Tibial artery (tissue), 4 donors: ENCODE measurements at places on chromosomes 5 and 9.
A peak's percentile ranks its signal among the peaks of the same experiment; 100 is the strongest.

- H3K4me1 ChIP-seq = peaks cover 13% of the 10 kb centered on the region
- H3K36me3 ChIP-seq = no peaks in the 10 kb centered on the region
- no peak for DNase-seq
- H3K27me3 ChIP-seq = no peaks in the 10 kb centered on the region
- no peak overlapping the region for H3K4me3 ChIP-seq
Observed at GRCh38 chr5:153952893-153953292, 85.8 kb downstream of the FAM114A2 start.

- no peaks in the 10 kb centered on the region for H3K36me3 ChIP-seq
- no peaks in the 10 kb centered on the region for H3K27me3 ChIP-seq
- no peak for DNase-seq
- no peak overlapping the region for H3K27ac ChIP-seq
- H3K4me1 ChIP-seq = no peaks in the 10 kb centered on the region
Observed at GRCh38 chr5:145225529-145225928, 609.6 kb downstream of the PRELID2 start.

- H3K4me1 ChIP-seq = no peaks in the 10 kb centered on the region
- H3K27ac ChIP-seq = no peak overlapping the region
- H3K27me3 ChIP-seq = no peaks in the 10 kb centered on the region
Observed at GRCh38 chr5:19334278-19334677, 653.7 kb downstream of the CDH18 start.

DNA sequence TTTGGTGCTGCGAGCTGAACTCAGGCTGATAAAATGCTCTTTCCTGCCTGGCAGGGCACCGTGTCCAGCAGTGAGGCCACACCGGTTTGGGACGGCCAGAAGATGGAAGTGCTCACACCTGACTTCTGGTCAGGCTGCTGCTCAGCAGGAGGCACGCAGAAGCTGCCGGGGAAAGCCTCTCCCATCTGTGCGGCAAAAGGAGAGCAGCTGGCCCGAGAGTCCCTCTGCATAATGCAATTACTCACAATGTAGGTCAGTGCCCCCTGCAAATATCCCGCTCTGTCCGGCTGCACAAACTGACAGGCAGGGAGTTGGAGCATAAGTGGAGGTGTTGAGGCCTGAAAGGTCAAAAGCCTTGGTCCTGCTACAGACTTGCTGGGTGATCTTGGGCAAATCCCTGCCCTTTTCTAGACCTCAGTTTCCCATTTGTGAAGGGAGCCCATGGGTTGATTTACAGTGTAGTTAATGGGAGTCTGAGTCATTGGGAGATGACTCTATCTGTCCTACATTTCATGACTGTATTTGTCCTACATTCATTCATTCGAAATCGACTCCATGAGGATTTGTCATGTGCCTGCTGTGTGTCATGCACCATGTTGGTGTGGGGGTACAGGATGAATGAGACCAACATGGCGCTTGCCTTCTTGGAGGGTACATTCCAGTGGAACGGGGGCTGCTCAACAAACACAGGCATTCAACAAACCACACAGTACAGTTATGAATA lies 61.8 kb upstream of the TBC1D2 start:
- no peak overlapping the region for H3K4me3 ChIP-seq
- peaks cover 6% of the 10 kb centered on the region for H3K27me3 ChIP-seq
- H3K27ac ChIP-seq = no peak overlapping the region
- no peak for DNase-seq
- no peaks in the 10 kb centered on the region for H3K4me1 ChIP-seq

- H3K36me3 ChIP-seq = no peaks in the 10 kb centered on the region
- no peaks in the 10 kb centered on the region for H3K27me3 ChIP-seq
- no peaks in the 10 kb centered on the region for H3K4me1 ChIP-seq
- no peak overlapping the region for H3K4me3 ChIP-seq
- no peak for DNase-seq
- no peak overlapping the region for H3K27ac ChIP-seq
Observed at GRCh38 chr5:24365406-24365805, 279.4 kb downstream of the CDH10 start.

DNA sequence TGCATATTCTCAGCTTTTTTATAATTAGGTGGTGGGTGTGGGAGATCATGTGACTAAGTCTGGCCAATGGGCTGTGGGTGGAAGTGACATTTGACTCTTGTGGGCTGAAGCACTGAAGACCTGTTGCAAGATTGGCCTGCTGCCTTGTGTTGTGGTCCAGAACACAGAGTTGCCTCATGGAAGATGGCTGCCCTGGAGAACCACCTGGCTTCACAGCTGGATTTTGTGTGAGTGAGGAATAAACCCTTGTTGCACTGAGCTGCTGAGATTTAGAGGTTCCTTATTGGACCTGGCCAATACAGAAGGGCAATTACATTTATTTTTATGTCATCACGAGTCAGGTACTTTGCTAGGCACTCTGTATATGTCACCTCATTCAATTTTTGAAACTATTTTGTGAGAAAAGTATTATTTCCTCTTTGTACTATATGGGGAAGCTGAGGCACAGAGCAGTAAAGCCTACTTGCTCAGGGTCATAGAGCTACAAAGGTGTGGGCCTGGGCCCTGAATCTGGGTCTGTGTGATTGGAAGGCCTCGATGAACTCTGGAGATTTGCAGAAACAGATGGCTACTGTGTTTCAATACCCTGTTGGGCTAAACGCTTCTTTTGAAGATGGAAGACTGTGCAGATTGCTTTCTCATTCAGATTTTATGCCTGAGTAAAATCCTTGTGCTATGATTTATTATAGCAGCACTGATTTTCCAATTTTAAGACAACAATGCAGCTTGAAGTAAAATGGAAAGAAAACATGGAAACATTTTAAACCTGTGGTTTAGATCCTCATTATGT lies 71.2 kb upstream of the TBC1D2 start:
- no peak for DNase-seq
- no peak overlapping the region for H3K4me3 ChIP-seq
- H3K27me3 ChIP-seq = peaks cover 2% of the 10 kb centered on the region
- H3K36me3 ChIP-seq = no peaks in the 10 kb centered on the region
- H3K27ac ChIP-seq = no peak overlapping the region

- no peaks in the 10 kb centered on the region for H3K4me1 ChIP-seq
- no peak overlapping the region for H3K27ac ChIP-seq
Observed at GRCh38 chr5:57429513-57430120, 53.0 kb downstream of the ACTBL2 start.

DNA sequence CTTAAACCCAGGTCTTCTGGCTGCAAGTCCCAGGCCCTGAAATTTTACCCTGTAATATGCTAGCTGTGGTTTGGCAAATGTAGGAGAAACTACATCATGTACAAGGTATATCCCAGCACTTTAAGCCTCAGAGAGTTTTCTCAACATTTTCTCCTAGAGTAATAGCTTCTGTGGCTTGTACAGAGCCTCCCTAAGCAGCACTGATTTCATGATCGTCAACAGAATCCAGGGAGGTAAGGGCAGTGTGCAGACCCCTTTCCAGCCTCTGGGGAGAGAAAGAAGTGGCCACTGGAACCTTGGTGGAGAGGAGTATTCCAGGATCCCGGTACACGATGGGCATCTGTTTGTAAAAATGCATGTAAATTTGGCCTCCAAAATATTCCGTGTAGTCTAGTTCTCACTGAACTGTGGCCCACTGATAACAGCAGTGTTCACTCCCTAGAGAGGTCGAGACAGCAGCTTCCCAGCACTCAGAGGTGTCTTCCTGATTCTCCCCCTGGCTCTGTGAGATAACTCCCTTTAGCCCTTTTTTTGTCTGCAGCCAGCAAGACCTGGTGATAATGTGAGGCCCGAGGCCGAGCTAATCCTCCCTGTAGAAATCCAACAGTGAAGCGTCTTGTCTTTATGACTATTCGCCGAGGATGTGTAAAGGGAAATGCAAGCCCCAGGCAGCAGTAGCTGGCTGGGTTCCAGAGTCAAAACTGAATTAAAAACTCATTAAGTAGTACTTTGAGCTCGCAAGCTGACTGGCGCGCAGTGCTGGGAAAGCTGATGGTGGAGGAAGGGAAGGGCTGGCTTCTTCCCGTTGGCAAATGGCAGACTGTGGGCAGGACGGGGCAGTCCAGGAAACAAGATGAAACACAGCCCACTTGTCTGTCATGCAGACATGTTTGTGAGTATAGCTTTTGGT lies 59.0 kb downstream of the MAP1B start:
- peak overlapping the region; percentile 22 for H3K27ac ChIP-seq
- no peaks in the 10 kb centered on the region for H3K27me3 ChIP-seq
- H3K4me1 ChIP-seq = no peaks in the 10 kb centered on the region
- no peak overlapping the region for H3K4me3 ChIP-seq
- peak; percentile 48 for DNase-seq

GRCh38 chr5:118789366-118789765 lies 199.0 kb downstream of the DTWD2 start:
- no peak overlapping the region for H3K27ac ChIP-seq
- H3K4me3 ChIP-seq = no peak overlapping the region
- no peak for DNase-seq
- no peaks in the 10 kb centered on the region for H3K27me3 ChIP-seq
- peaks cover 9% of the 10 kb centered on the region for H3K4me1 ChIP-seq

DNA sequence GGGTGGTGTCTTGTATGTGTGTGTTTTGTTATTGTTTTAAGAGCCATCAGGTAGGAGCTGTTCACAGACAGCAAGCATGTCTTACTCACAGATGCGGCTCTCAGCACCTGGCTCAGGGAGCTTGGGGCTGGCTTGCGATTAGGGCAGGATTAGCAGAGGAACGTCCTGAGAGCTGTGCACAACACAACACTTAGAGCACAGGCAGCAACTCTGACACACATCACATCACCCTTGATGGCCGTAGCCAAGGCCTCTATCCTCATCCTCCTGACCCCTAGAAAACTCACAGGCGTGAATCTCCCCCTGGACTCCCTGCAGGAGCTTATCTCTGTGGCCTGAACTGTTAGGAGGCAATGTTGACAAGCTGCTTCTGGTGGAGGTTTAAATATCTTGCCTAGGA lies 7.1 kb upstream of the IL17B start:
- H3K36me3 ChIP-seq = no peaks in the 10 kb centered on the region
- no peaks in the 10 kb centered on the region for H3K27me3 ChIP-seq
- H3K4me1 ChIP-seq = no peaks in the 10 kb centered on the region
- H3K4me3 ChIP-seq = no peak overlapping the region

- DNase-seq = no peak
- H3K36me3 ChIP-seq = no peaks in the 10 kb centered on the region
- no peak overlapping the region for H3K4me3 ChIP-seq
- no peaks in the 10 kb centered on the region for H3K27me3 ChIP-seq
- no peaks in the 10 kb centered on the region for H3K4me1 ChIP-seq
Observed at GRCh38 chr9:125497478-125497877, 209.5 kb downstream of the MAPKAP1 start.

GRCh38 chr5:126269511-126269910 lies 153.7 kb upstream of the GRAMD2B start:
- no peak overlapping the region for H3K27ac ChIP-seq
- no peak for DNase-seq
- no peak overlapping the region for H3K4me3 ChIP-seq
- H3K4me1 ChIP-seq = no peaks in the 10 kb centered on the region

GRCh38 chr5:84384604-84385575 lies at the start of gene EDIL3:
EDIL3 (minus strand) TSS chr5:84384880; CDS start chr5:84384374, 506 bp downstream.
- no peaks in the 10 kb centered on the region for H3K27me3 ChIP-seq
- H3K36me3 ChIP-seq = no peaks in the 10 kb centered on the region
- peak within 1 kb of the TSS; percentile 98 for H3K27ac ChIP-seq
- H3K4me1 ChIP-seq = peaks cover 19% of the 10 kb centered on the region
- peak within 1 kb of the TSS; percentile 79 for H3K4me3 ChIP-seq
- DNase-seq = peak; percentile 68

DNA sequence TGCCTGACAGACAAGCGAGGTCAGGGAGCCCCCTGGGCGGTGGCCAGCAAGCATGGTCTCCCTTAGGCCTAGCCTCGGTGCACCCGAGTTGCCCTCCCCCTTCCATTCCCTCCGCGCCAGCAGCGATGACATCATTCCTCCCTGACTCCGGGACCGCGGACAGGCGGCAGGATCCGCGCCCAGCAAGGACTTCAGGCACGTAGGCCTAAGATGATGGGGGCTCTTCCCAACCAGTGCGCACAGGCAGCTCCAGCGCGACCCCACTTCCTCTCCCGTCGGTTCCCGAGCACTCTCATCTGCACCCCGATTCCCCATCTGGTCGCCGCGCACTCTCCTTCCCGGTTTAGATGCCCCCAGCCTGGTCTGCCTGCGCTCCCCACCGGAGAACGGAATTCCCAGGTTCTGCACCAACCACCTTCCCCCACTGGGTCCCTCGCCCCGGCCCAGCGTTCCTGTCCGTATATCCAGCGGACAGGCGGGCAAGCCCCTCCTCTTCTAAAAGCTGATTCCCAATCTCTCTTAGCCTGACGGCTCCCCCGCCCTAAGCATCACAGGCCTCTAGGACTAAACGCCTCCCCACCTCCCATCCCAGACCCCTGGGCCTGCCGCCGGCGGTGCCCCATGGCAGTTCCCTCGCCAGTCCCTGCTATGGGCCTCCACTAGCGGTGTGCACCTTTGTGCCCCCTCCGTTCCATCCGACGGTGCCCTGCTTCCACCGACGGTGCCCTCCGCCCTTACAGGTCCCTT lies 931 bp downstream of the FAM219A start:
- no peaks in the 10 kb centered on the region for H3K27me3 ChIP-seq
- peaks cover 16% of the 10 kb centered on the region for H3K4me1 ChIP-seq
- peak overlapping the region; percentile 67 for H3K27ac ChIP-seq
- H3K4me3 ChIP-seq = peak overlapping the region; percentile 66
- DNase-seq = peak; percentile 91

DNA sequence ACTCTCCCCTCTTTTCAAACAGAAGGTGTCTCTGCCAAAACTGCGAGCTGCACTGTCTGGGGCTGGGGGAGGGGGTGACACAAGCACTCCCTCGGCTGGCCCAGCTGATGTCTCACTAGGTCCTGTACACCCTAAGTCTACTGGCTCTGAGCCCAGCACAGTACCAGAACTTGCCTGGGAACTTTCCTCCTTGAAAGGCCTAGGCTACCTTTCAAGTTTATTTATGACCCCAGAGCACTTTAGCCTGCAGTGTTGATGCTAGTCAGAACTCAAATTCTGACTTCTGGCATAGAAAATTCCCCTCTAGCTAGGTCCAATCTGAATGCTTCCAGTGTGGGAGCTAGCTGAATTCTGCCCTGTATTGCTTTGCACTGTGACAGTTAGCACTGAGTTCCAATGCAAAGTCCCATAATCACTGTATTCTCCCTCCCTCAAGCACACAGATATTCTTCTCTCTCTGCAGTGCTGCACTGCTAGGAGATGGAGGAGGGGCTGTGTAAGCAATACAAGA lies 10.5 kb downstream of the LURAP1L start:
- peaks cover 24% of the 10 kb centered on the region for H3K4me1 ChIP-seq

DNA sequence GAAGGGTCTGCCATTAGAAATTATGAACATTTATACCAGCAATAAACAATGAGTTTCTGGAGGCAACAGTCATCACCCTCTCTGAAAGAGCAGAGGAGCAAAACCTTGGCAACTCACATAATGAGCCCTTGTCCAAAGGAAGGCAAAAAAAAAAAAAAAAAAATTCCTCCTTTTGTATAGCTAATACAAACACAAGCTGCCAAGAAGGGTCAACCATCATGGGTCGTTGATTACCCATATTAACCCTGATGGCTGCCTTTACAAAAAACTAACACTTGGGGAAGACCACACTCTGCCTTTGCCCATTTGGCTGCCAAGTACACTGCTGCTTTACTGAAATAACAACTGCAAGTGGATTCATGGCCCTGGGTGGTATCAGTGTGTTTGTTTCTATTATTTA lies 272.7 kb downstream of the ADAMTSL1 start:
- DNase-seq = no peak
- H3K36me3 ChIP-seq = no peaks in the 10 kb centered on the region
- H3K27me3 ChIP-seq = no peaks in the 10 kb centered on the region
- H3K27ac ChIP-seq = no peak overlapping the region
- no peak overlapping the region for H3K4me3 ChIP-seq
